ENCODE measurements at places on chromosomes 11 and 22.

DNA sequence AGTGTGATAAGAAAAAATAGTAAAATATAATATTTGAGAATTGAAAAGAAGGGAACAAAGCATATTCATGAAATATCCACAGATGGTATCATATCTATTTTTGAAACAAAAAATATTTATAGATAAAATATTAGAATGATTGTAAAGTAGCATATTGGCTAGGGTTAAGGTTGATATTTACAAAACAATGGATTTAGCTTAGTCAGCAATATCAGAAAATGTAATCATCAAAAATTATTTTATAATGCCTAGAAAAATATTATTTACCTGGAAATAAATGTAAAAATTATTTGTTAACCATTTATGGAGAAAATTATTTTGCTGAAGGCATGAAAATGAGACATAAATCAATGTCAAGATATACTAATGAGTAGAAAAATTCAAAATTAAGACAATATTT is 12.8 kb downstream of the FAM111B start:
- DNase-seq: no peak

DNA sequence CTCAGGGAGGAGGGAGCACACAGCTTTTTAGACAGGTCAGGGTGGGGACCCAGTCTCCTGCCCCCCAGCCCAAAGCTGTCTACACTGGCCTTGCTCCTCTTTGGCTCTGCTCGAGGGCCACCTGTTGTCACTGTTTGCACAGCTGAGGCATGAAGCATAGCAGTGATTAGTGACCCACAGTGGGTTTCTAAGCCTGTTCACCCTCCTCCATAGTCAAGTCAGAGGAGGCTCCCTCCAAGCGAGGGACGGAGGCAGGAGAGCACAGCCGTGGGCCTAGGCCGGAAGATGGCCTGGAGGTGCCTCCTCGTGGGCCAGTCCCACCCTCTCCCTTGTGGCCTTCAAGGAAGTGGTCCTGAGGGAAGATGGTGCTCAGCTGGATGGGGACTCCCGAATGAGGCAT is 241.1 kb downstream of the GRIK4 start:
- DNase-seq: no peak

GRCh38 chr11:45344028-45344427 is 57.9 kb upstream of the SYT13 start:
- no peak for DNase-seq

GRCh38 chr22:31926969-31927368 is 17.4 kb upstream of the YWHAH start:
- DNase-seq: no peak

All from stimulated activated CD8-positive, alpha-beta memory T cell treated with anti-CD3 and anti-CD28 coated beads, Interleukin-7, amount 100 ng/mL, for 4 hours (primary cell).